ENCODE measurements at places on chromosomes 3 and 15.
A peak's percentile ranks its signal among the peaks of the same experiment; 100 is the strongest.

GRCh38 chr3:186369217-186369616 lies 7.2 kb upstream of the DGKG start:
- no peak for DNase-seq

DNA sequence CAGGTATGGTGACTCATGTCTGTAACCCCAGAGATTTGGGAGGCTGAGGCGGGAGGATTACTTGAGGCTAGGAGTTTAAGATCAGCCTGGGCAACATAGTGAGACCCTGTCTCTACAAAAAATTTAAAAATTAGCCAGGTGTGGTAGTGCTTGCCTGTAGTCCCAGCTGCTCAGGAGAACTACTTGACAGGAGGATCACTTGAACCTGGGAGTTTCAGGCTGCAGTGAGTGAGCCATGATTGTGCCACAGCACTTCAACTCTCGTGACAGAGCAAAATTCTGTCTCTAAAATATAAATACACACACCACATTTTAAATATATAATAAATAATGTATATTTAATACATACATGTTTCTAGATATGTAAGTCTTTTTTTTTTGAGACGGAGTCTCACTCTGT lies 53.5 kb upstream of the TEX264 start:
- DNase-seq, result no peak

DNA sequence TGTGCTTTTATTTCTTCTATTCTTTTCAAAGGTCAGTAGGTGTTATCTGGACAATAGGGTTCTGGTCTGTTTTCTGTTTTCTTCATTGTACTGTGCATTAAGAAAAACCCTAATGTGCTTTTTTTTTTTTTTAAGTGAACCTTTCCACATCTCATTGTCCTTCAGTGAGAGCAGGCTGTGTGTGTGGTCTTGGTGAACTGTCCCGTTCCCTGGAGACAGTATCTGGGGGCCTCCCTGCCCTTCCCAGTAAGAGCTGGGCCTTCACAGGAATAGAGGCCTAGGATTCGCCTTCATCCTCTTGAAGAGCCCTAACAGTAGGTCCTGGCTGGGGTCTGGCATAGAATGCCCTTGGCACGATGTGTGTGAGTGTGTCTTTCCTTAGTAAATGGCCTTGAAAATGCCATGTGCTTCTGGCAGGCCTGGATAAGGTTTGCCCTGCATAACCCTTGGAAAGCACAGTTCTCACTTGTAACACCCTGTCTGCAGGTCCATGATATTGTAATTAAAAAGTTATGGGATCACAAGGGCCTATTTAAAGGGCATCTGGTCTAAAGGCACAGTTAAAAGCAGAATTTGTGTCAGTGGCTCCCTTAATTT lies 81.2 kb downstream of the IGF1R start:
- DNase-seq, result no peak

GRCh38 chr3:160260587-160261270 lies 35.5 kb downstream of the C3orf80 start:
- no peak for DNase-seq

- no peak for DNase-seq
Measured at GRCh38 chr3:184652465-184652864, 59.4 kb downstream of the MAGEF1 start.

DNA sequence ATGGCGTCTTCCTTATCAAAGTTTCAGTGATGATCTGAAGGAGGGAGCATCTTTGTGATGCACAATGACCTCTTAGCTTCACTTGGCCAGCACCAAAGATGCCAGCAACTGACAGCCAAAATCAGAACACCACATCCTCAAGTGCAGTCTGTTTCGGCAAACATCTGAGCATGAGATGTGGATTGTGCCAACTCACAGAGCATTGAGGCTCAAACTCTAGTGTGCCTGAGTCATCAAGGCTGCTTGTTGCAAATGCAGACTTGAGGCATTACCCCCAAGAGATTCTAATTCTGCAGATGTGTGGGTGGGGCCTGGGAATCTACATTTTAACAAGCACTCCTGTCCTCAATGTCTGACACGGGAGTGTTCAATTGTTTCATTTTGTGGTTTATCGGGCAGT lies 35.8 kb downstream of the ABHD5 start:
- no peak for DNase-seq

- peak; percentile 38 for DNase-seq
Measured at GRCh38 chr3:153173758-153174516, 11.9 kb downstream of the RAP2B start.

- no peak for DNase-seq
Measured at GRCh38 chr3:100538339-100538706, 45.9 kb downstream of the TMEM45A start.

- peak; percentile 10 for DNase-seq
Measured at GRCh38 chr3:153595186-153595815, 433.3 kb downstream of the RAP2B start.

GRCh38 chr3:128805772-128806171 lies 73.6 kb upstream of the ACAD9 start:
- peak; percentile 27 for DNase-seq

DNA sequence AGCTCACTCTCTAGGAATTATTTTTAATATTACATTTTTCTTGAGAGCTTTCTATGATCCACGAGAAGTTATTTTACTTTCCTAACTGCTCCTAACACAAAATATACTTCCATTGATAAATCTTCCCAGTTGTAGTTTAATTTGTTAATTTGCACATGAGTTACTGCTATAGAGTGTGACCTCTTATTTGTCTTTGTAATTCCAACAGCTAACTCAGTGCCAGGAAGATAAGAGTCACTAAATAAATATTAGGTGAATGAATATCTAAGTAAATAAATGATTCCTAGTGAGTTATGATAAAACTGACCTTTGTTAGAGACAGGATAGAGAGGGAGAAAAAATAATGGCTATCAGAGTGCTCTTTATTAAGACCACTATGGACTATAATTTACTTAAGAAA lies 319.9 kb downstream of the NAALADL2 start:
- DNase-seq, result no peak

DNA sequence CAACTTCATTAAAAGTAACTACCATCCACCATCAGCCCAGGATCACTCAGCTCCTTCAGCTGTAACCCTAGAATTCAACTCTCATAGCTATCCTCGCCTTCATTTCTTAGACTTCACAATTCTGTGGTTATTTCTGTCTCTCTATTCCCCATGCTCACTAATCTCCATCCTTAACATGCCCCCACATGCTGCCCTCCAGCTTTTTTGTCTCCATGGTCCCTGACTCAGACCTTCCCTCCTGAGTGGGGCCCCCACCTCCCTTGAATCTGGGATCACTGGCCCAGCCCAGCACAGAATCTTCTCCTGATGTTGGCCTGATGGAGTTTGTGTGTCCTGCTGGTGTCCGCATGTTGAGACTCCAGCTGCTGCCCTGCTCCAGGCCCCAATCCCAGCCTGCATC lies 41.7 kb downstream of the CHST14 start:
- DNase-seq, result no peak

DNA sequence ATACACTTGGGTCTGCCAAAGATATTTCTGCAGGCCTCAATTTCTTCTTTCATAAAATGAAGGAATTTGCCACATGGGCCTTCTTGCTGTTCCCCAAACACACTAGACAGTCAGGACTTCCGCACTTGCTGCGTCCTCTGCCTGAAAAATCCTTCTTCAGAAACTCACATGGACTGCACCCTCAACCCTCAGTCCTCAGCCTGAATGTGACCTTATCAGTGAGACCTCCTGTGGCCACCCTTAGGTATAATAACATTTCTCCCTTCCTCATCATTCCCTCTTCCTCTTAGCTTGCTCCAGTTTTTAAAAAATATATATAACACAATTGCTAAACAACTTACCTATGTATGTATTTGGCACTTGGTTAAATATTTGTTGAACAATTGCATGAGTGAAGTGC lies 257.5 kb downstream of the MFSD1 start:
- no peak for DNase-seq

GRCh38 chr3:188979248-188979647 lies 192.5 kb upstream of the TPRG1 start:
- DNase-seq, result no peak

- no peak for DNase-seq
Measured at GRCh38 chr15:26438316-26438715, 334.6 kb downstream of the GABRB3 start.

- no peak for DNase-seq
Measured at GRCh38 chr3:4219227-4219568, 84.0 kb upstream of the SETMAR start.

- DNase-seq, result no peak
Measured at GRCh38 chr3:54538346-54538745, 389.5 kb downstream of the LRTM1 start.

DNA sequence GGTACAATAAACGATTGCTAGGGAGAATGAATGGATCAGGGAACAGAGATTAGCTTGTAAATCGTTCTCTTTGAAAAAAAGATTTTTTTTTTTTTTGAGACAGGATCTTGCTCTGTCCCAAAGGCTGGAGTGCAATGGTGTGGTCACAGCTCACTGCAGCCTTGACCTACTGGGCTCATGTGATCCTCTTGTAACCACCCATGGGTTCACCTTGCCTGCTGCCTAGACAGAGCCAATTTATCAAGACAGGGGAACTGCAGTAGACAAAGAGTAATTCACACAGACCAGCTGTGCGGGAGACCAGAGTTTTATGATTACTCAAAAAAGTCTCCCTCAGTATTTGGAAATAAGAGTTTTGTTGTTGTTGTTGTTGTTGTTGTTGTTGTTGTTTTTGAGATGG lies 39.6 kb downstream of the METTL6 start:
- no peak for DNase-seq

- DNase-seq, result peak; percentile 4
Measured at GRCh38 chr3:52779011-52779836, 1.8 kb downstream of the ITIH1 start.

DNA sequence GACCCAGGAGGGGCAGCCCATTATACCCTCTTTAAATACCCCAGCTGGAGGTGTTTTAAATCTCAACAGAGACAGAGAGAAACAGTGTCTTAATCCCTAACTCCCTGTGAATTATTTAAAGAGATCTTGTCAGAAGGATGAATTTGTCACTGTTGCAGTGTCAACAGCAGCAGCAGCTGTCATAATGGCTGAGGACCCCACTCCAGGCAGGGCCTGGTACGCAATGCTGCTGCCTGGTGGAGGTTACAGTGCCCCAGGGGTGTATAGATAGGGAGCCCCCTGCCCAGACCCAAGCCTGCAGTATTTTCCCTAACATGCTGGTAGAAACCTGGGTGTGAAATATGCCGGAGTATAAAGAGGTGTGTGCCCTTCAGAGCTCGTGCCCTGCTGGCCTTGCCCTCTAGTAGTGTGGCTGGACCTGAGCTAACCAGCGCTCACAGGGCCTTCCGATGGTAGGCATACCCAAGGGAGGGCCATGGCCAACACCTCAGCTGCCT lies 143.0 kb downstream of the EPHB1 start:
- no peak for DNase-seq

DNA sequence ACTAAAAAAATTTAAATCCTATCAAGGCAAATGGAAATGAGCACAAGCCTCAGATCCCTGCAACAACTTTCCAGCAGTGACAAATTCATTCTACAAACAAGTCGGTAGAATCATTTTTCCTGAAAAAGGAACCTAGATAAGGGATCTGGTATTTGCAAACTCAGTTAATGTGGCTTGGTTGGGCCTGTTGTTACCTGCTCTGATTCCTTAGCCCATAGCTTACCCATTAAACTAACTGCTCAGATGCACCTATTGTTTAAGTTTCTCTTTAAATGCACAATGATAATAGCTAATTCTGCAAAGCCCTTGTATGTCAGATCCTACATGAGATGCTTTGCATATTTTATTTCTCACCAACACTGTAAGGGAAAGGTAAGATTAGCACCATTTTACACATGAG lies 377.4 kb upstream of the RGMA start:
- no peak for DNase-seq

- no peak for DNase-seq
Measured at GRCh38 chr3:1446531-1446930, 353.7 kb downstream of the CNTN6 start.

GRCh38 chr3:136332776-136333175 lies 82.6 kb downstream of the PCCB start:
- no peak for DNase-seq

GRCh38 chr15:93051236-93052089 lies 37.5 kb downstream of the RGMA start:
- DNase-seq, result no peak

GRCh38 chr3:146425341-146425740 lies 44.0 kb downstream of the PLSCR2 start:
- no peak for DNase-seq

- no peak for DNase-seq
Measured at GRCh38 chr3:58141766-58142345, 68.9 kb downstream of the DNASE1L3 start.

DNA sequence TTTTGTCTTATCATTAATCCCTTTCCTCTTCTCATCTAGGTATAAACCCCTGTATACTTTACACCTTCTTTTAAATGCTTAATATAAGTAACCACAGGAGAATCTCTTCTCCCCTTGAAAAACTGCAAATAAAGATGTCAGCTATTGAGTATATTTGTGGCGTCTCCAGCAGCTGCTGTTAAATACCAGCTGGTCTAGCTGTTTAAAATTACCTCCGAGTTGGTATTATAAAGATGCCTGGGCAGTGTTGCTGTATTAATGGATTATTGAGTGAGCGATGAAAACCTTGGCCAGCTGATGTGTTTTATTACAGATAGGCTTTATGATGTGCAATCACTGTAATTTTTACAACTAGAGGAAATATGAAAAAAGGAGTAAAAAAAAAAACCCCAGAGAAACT lies 388.1 kb downstream of the TBC1D5 start:
- DNase-seq, result no peak

GRCh38 chr3:131568460-131568859 lies 65.7 kb upstream of the MRPL3 start:
- no peak for DNase-seq

- DNase-seq, result no peak
Measured at GRCh38 chr3:155647206-155647605, 97.7 kb downstream of the PLCH1 start.

DNA sequence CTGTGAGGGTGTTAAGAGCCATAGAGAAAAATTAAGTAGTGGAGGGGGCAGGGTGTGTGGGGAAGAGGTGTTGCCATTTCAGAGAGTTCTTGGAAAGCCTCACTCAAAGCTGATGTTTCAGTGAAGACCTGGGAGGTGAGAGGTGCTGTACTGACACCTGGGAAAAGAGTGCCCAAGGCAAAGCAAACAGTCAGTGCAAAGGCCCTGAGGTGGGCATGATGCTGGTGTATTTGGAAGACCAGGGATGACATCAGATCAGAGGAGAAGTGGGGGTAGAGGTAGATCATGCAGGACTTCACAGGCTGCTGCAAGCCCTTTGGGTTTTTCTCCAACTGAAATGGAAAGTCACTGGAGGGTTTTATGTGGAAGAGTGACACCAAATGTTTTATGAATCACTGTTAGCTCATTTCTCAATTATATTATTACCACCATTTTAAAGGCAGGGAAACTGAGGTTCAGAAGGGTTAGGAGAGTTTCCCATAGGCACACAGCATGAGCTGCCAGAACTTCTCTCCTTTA lies 42.8 kb upstream of the SMAD3 start:
- DNase-seq, result no peak

DNA sequence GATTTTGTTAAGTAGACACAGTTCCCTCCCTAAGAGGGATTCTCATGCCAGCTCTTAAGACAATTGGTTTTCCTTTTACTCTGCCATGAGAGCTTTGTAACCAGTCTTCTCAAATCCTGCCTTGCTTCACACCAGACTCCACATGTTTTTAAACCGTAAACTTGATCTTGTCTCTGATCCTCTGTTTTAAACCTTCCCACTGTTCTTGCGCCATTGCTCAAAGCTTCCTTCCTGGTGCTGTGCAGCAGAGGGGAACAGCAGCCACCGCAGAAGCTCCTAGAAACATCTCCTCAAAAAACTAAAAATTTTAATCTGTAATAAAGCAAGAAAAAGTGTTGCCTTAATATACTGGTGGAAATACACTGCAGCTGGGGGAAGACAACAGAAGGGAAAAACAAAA lies 154.5 kb upstream of the SATB1 start:
- no peak for DNase-seq
